Lower leg skin (tissue), 4 donors: ENCODE measurements at places on chromosomes 1 and 21. TPM values are rescaled to one million over a fixed set of nuclear protein-coding genes. Genes with fewer than 3 reads are reported as not detected.

- DNase-seq = no peak
These were observed 5.0 kb upstream of the EFNA3 start for GRCh38 chr1:155073377-155074242.

The S100A3 gene
- total RNA-seq = not detected

DNA sequence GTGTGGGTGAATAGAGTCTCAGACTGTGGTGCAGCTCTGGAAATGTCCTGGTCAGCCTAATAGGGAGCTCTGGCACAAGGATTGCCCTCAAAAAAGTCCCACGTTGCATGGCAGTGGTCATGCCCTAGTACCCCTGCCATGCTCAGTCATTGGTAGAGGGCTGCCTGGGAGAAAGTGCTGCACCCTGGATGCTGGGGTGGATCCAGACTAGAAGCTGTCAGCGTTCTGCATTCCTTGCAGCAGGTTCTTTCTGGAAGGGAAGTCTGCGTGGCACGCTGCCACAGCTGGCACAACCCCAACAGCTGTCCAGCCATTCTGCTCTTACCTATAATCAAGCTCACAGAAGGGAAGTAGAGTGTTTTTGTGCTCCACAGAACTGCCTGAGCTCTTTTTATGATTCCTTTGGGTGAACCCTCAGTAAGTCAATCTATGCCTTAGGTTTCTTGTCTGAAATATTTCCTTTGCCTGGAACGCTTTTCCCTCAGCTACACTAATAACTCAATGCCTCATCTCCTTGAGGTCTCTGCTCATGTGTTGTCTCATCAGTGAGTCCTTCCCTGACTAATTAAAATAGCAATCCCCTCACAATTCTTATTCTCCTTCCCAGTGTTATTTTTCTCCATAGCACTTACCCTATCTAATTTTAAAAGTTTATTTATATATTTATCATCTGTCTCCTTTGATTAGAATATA, 61.5 kb upstream of the JAK1 start:
- DNase-seq = peak; percentile 93

- DNase-seq = no peak
These were observed 61.7 kb downstream of the ATF6 start for GRCh38 chr1:161827786-161828185.

DNA sequence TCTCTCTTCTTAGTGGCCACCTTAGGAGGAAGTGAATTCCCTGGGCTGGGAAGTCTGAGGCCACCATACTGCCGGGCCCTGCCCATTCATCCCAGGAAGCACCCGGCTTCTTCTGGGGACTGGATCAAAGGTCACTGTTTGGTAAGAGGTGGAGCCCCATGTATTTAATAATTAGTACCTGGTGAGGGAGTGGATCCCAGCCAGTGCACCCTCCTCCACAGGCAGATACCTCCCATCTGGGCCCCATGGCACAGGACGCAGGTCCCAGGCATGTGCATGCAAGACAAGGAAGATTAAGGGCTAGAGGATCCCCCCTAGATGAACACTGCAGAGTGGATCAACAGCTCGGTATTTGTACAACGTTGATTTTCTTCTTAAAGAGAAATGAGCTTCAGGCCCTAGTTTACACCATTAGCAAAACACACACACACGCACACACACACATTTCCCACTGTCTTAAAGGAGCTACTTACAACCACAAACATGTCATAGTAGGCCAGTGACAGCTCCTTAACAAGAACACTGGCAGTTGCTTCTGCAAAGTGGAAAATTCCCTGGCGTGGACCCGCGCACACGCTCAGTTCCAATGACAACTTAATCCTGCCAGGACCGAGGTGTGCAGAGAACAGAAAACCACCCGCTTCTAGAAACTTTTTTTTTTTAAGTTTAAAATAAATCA, 90.7 kb downstream of the MRPL37 start:
- DNase-seq = no peak

DNA sequence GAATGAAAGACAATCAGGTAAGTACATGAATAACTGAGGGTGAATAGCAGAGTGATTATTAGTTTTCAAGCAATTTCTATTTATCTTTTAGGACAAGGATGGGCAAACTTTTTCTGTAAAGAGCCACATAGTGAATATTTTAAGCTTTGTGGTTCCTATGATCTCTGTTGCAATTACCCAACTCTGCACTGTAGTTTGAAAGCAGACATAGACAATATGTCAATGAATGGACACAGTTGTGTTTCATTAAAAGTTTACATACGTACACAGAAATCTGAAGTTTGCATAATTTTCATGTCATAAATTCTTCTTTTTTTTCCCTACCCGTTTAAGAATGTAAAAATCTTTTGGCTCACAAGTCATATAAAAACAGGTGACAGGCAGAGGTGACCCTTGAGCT, 71.4 kb downstream of the ZNF281 start:
- DNase-seq = no peak

DNA sequence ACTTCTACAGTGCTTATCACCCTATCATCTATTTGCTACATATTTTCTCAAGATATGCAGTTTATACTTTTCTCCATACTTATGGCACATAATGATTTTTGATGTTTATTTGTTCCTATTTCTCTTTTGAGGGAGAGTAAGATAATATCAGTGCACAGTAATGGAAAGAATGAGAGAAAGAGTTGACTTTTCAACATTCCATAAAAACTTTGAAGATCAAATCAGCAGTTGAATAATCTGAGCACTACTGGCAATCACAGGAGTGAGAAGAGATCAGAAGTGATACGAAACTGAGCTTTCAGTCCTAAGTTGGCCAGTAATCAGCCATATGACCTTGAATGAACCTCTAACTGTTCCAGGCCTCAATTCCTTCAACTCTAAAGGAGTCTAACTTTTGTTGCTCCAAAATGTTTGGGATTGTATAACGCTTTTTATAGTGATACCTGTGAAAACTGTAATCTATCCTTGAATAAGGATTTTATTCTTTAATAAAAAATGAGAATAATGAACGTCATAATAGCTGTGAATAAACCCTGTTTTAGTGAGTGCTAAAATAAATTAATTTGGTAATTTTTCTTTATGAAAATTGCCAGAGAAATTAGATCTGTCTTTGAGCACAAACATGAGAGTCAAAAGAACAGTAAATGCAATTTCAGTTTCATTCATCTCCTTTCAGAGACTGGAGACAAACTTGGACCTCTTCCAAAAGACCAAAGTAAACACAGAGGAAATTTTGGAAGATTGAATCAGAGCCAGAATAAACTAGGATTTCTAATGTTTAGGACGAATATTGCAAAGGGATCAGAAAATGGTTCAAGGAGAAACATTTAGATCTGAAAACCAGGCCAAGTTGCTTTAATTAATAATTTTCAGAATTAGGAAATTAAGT, 309.9 kb downstream of the ADGRL2 start:
- no peak for DNase-seq

The HJV gene
- total RNA-seq = not detected

- DNase-seq = no peak
These were observed 29.5 kb downstream of the LIN9 start for GRCh38 chr1:226279498-226279897.

DNA sequence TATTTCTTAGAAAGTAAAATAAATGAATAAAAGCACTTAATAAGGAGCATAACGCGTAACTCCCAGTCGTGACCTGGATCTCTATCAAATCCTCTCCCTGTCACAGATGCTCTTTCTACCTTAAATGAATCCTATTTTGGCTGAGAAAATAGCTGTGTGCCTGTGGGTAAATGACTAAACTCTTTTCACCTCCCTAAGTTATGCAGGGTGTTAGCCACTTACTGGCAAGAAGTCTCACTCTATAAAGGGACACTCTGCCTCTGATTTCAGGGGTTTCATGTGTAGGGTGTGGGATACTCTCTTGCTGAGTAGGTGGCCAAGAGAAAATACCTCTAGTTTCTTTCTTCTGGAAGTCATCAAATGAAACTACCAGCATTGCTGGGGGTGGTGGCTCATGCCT, 24.3 kb upstream of the PPP1R15B start:
- DNase-seq = no peak

DNA sequence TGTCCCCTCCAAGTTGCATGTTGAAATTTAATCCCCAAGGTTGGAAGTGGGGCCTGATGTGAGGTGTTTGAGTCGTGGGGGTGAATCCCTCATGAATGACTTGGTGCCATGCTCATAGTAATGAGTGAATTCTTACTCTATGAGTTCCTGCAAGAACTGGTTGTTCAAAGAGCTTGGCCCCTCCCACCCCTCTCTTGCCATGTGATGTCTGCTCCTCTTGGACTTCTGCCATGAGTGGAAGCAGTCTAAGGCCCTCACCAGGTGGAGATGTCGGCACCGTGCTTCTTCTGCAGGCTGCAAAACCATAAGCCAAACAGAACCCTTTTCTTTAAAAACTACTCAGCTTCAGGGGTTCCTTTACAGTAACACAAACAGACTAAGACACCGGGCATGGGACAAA, 14.3 kb downstream of the G0S2 start:
- no peak for DNase-seq

DNA sequence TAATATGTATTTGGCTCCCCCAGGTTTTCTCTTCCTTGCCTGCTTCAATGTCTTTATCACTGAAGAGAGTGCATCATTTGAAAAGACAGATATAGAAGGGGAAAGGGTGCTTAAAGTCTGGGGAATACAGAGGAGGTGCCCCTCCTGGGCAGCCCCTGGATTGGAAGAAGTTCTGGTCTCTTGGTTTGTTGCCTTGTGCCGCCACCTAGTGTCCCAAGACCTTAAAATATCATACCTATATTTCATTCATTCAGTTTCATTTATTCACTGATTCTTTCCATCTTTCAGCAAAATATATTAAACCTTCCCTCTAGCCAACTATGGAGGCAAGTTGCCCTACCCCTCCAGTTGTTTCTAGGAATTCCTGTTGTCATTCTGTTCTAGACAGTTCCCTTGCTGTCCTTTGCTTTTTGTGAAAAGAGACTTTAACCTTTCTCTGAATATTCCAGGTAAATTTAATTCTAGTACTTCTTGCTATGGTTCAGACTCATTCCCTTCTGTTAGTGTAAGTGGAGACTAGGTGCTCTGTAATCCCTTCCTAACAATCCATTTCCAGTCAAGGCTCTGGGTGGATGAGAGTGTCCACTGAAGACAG, 56.1 kb downstream of the MEF2D start:
- no peak for DNase-seq

The LPAR3 gene
- 13.4 TPM for total RNA-seq

- DNase-seq = no peak
These were observed 51.0 kb downstream of the SMYD2 start for GRCh38 chr1:214331827-214332423.

The F13B gene
- total RNA-seq = not detected

DNA sequence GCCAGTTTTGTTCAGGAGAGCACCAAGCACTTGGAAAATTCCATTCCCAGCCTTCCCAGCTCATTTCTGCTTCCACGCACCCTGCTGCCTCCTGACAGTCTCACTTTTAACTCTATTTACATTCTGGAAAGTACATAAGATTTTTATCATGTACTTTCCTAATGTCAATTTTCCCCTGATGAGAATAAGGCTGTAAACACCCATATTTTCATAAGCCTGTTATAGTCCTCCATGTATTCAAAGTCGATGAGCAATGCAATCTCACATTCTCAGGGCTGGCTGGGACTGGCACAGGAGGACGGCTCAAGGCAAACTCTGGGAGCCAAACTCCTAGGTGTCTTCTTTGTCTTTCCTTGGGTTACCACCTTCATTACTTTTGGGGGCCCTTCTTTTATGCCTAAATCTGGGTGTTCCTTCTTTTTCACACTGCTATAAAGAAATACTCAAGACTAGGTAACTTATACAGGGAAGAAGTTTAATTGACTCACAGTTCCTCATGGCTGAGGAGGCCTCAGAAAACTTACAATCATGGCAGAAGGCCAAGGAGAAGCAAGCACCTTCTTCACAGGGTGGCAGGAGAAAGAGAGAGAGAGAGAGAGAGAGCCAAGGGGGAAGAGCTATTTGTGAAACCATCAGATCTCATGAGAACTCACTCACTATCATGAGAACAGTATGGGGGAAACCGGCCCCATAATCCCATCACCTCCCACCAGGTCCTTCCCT, 94.6 kb downstream of the IGSF21 start:
- DNase-seq = no peak

The SYCP1 gene
- not detected for total RNA-seq

DNA sequence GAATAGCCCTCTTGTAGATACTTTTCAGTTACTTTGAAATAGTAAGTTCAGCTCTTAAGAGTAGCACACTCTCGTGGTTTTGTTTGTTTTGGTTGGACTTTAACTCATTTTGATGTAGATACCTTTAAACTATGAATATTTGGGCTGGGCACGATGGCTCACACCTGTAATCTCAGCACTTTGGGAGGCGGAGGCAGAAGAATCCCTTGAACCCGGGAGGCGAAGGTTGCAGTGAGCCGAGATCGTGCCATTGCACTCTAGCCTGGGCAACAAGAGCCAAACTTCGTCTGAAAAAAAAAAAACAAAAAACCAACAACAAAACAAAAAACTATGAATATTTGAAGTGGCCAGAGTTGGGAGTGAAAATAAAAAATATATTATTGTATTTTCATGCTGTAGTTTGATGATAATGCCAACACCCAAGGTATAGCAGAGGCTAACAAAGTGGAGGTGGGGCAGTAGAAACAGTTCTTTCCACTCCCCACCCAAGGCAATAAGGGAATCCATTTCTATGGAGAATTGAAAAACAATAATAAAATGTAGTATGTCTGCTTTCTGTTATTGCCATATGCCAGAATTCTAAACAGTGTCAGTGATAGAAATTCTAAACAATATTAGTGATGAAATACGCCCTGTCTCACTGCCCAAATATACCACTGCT, 1.7 kb downstream of the ZNF326 start:
- DNase-seq = no peak

- no peak for DNase-seq
These were observed 31.8 kb downstream of the FBXO2 start for GRCh38 chr1:11622398-11622797.

DNA sequence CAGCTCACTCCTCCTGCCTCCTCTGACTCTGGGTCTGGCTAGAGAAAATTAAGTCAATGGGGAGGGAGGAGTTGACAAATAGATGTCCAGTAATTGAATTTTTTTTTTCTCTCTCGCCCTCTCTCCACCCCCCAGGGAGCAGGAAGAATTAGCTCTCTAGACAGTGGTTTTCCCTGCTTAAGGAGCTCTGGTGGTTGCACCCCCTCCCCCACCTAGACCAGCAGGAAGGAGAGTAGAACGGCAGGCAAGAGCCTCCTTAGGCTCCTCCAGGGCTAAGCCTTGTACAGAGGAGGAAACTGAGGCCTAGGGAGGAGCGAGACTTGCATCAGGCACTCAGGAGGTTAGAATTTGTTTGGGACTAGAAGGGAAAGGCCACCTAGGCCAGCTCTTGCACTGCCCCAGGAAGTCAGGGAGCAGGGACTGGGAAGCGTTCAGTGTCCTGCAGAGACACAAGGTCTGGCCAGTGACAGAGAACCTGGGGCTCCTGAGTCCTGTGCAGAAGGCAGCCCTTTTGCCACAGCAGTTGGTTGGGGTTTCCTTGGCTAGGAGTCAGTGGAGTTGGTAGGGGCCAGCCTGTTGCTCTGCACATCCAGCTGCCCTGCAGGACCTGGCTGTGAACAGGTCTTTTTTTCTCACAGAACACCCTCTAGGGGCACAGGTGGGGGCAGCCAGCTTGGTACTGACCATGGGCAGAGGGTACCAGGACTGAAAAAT, 49.5 kb upstream of the ACOT11 start:
- DNase-seq = no peak

GRCh38 chr1:217009376-217009775, 286.1 kb upstream of the ESRRG start:
- no peak for DNase-seq
